ENCODE measurements at places on chromosomes 7 and 10.

GRCh38 chr10:3036155-3037021, 31.0 kb upstream of the PFKP start:
- DNase-seq = peak; percentile 5

GRCh38 chr10:46232084-46232483, 54.7 kb upstream of the ANTXRL start:
- no peak for DNase-seq

- DNase-seq = no peak
These were observed 2.1 kb downstream of the ATP5MK start for GRCh38 chr10:103394180-103394579.

DNA sequence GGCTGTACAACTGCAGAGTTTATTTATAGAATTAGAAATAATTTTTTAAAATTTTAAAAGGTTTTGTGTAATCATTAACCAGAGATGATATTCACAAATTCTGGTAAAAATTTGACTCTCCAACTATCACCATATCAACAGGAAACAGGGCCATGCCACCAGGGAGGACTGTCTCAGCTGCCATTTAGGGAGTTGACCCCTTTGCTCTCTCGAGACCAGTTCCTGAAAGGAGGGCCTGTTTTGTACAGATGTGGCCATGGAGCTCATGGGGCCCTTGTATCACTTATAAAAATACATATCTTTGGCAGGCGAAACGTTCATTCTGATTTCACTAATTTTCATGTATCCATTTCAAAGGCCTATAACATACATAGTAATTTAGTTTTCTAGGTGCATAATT, 20.3 kb downstream of the H2AZ2 start:
- no peak for DNase-seq

DNA sequence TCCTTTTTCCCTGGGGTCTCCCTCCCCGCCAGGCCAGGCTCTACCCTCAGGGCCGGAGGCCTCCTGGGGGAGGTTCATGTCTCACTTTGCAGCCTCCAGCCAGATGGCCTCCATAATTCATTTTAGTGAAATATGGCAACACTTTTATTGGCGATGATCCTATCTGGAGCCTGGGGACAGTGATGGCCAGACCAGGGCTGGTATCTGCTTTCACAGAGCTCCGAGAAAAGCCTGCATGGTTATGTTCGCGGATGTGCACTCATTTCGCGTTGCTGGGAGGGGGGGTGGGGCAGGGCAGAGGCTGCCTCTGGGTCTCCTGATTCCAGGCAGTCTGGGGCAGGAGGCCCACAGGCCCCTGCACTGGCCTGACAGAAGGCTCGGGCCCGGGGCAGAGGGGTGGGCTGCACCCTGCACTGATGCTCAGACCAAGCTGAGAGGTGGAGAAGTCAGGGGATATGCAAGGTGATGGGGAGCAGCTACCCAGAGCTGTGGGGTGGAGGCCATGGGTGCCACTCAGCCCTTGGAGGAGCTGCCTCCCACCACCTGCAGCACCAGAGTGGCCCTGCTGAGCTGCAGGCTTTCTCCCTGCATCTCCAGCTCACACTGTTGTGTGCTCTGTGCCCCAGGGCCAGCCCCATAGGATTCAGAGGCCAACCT, 85.3 kb upstream of the RET start:
- no peak for DNase-seq

DNA sequence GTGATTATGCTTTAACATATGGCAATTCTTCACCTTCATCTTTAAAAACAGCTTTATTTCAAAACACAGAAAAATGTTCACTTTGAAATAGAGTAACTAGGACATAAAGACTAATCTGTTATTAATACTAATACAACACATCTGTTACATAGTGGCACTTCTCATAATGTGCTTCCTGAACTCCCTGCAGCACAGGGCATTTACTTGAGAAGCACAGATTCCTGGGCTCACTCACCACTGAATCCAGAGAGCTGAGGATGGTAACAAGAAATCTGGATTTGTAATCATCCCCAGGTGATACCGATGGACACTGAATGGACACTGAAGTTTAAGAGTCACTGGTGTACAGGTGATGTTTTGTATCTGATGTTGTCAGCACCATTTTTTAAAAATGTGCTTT, 96.1 kb downstream of the COL28A1 start:
- DNase-seq = no peak

- DNase-seq = no peak
These were observed 49.2 kb downstream of the ODAD2 start for GRCh38 chr10:27949528-27950241.

DNA sequence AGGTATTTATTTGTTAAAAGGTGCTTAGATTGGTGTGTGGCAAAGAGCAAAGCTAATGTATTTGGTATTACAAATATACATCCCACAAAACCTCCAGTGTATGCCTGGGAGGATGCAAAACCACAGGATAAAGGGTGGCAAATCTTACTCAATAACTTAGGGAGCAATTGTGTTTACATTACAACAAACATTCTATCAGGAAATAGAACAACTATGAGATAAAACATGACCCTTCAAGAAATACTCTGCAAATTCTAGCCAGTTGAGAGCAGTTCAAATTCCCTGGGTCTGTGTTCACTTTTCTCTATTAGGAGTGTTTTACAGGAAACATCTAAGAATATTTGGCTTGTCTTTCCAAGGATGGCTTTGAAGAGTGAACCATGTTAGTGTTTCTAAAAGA, 64.9 kb downstream of the CUL1 start:
- no peak for DNase-seq

GRCh38 chr10:93422118-93422517, 60.0 kb downstream of the MYOF start:
- no peak for DNase-seq

GRCh38 chr7:39709768-39710311, 86.5 kb downstream of the RALA start:
- DNase-seq = no peak

GRCh38 chr10:131702531-131703356, 198.1 kb upstream of the PPP2R2D start:
- DNase-seq = no peak
